ENCODE measurements at places on chromosomes 1 and 21. TPM values are rescaled to one million over a fixed set of nuclear protein-coding genes. Genes with fewer than 3 reads are reported as not detected.

Gene MARCKSL1
- 4.2 TPM for total RNA-seq

Gene KRTAP11-1
- total RNA-seq = not detected

Gene SPATA1
- 0.26 TPM for total RNA-seq

Gene RSPH1
- total RNA-seq = 0.38 TPM

Gene AADACL4
- total RNA-seq = not detected

GRCh38 chr1:66542314-66542713, 8.4 kb downstream of the SGIP1 start:
- DNase-seq = no peak

DNA sequence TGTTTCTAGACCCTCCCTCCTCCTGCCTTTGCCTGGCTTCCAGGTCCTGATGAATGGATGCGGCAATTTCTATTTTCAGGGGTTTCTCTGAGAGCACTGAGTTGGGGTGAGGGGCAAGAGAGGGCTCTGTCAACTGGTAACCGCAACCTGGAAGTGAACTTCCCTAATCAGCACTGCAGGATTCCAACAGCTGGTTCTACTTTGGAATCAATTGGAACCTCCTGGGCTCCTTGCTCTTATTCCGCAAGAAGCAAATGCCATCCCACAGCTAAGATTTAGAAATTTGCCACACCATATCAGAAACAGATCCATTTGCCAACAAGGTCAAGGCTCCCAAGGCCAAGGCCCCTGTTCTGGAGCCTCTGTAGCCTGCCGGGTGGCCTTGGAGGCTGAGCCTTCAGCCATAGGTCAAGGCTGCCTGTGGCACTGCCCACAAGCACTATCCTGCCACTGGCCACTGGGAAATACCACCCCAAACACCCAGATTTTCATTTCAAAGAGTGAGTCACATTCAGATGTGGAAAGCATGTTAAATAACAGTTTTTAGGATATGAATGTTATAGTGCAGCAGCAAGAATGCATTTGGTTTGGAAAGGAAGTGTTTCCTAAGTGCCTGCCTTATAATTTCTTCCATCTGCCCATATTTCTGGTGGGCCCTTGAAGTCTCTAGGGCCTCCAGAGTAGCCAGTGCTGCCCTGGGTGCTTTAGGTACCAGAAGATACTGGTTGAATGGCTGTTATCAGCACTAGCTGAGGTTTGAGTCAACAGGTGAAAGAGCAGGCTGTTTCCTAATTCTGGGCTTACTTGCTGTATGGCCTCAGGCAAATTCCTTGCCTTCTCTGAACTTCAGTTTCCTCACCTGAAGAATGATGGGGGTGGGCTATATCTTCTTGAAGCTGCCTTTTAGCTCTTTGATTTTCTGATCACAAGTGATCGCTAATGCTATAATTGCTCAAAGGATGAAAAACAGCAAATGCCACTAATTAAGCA, 56.3 kb upstream of the JUN start:
- peak; percentile 56 for DNase-seq

GRCh38 chr1:28934676-28935075, 20.3 kb downstream of the EPB41 start:
- DNase-seq = no peak

DNA sequence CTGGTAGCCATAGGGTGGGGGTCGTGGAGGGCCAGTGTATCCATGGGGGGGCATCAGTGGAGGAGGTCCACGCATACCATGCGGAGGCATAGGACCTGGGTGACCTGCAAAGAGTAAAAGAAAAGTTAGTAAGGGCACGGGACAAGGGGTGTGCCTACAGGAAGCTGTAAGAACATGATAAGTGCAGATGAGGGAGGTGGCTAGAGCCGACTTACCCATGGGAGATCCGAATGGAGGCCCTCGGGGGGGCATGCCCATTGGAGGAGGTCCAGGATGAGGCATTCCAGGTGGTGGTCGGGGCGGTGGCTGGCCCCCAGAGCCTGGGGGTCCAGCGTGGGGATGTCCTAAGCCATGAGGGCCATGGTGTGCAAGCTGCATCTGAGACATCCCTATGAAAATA, 4.0 kb downstream of the SF3B4 start:
- no peak for DNase-seq

DNA sequence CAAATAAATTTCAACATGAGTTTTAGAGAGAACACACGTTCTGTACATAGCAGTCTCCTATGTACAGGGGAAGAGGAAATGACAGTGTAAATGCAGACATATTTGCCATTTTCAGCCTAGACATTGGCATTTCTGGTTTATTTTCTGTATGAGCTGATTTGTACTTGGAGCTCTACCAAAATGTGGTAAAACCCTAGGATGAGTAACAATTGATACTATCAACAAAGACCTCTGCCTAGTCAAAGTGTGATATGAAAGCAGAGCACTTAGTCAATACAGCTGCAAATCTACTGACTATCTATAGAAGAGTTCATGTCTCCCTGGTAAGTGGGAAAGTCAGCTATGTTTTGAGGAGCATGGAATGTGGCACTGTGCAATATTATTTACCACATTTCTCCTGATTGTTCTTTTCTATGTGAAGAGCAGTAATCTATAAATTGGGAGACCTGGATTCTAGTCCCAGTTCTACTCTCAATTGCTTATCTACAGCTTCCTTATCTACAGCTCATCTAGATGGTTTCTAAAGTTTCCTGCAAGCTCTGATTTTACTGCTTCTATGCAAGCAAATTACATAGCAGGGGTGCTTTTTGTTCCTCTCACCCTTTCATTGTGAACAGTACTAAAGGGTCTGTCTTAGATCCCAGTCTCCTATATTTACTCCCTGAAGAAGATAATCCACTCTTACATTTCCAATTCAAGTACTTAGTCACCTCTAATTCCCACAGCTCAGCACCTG, 334.2 kb downstream of the NTNG1 start:
- peak; percentile 8 for DNase-seq

DNA sequence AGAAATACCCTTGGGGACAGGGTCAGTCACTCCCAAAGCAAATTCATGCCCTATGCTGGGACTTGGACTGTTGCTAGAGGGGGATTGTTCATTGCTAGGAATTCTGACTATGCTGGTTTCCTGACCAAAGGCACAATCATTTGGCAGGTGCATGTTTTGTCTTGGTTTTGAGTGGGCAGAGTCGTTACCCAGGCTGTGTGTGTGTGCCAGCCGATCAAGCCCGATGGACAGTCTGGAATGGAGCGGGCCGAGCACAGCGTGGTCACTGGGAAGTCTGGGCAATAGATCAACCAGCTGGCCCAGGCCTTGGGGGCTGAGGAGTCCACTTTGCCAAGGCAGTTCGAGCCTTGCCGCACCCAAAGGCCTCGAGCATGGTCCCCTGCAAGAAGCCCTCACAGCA, 60.9 kb downstream of the HTR6 start:
- DNase-seq = no peak

DNA sequence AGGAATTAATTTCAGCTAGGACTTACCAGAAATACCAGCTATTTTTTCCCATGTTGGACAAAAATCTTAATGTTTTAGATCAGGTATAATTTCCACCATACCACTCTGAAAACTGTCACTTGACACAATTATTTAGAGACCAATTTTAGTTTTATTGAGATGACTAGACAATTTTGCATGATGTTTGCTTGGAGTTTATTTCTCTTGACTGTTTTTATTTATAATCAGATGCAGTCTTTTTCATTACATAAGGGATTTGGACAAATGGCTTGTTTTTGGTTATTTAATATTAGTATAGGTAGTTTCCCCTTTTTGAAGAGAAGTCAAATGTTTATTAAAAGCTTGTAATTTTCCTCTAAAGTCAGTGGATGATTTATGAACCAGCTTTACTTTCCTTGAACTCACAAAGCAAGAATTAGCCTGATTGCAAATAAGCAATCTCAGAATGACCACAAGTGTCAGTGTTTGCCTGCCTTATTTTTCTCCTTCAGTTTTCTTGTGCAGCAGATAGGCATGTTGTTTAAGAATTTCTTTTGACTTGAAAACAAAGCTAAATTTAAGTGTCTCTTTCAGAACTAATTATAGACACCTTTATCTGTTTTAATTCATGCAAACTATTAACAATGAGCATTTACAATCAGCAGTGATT, 3.8 kb upstream of the B3GALT2 start:
- DNase-seq = peak; percentile 13

DNA sequence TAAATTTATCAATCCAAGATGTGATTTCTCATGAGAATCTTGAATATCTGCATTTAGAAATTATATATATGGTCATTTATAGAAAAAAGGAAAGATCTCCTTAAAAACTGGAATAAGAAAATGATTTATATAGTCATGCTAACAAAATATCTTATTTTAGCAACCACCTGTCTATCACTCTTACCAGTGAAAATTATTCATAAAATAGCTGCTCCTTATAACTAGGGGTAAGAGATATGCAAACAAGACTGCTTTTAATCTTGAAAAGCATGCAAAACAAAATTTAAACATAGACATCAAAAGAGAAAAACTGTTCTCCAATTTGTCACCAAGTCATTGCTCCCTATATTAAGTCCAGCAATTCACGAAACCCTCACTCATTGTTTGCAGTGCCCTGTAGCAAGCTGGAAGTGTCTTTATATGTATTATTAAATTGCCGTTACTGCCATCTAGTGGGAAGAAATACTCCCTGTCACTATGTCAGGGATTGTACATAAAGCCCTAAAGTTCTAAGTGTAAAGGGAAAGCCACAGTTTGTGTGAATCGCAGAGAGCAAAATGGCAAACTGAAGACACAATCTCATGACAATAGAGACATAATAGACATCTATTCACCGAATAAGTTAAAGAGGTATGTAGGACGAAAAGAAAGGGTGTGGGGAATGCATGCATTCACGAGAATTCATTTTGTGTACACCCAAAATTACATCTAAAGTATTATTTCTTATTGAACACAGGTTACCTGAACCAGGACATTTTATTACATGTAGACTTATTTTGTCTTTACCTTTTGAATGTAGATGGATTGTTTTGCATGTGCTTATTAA, 600.5 kb downstream of the USP25 start:
- DNase-seq = peak; percentile 69

DNA sequence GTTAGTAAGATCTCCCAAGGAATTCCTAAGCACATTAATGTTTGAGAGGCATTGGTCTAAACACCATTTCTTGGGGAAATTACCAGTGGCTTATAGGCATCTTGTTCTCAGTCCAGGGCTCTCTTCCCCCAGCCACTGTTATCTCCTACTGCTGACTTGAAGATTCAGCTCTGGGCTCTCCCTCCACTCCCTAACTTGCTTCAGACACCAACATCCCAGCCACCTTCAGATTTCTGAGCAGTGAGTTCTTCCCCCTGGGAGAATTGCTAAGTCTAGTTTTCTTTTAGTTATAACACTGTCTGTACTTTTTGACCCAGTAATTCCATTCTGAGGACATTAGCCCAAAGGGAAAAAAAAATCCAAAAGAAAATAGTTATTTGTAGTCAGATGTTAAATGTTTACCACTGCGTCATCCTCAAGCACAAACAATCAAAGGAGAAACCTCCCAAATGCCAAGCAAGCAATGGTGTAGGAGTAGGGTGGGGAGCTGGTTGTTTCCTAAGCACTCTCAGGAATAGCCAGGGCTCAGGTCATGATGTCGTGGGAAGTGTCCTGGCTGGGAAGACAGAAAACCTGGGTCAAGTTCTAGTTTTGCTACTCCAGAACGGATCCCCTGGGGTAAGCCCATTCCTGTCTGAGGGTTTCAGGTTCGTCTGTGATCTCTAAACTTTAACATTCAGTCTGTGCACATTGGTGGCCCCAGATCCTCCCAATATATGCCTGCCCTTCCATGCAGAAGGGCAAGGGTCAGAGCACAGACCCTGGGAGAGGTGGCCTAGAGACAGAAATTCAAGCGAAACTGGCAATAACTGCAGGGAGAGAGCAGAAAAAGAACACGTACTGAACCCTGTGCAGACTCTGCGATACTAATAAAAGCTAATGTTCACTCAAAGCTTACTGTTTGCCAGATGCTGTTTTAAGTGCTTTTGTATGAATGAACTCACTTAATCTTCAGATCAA, 191.1 kb upstream of the FGGY start:
- no peak for DNase-seq

GRCh38 chr1:157178490-157178889, 40.3 kb upstream of the ETV3 start:
- no peak for DNase-seq

DNA sequence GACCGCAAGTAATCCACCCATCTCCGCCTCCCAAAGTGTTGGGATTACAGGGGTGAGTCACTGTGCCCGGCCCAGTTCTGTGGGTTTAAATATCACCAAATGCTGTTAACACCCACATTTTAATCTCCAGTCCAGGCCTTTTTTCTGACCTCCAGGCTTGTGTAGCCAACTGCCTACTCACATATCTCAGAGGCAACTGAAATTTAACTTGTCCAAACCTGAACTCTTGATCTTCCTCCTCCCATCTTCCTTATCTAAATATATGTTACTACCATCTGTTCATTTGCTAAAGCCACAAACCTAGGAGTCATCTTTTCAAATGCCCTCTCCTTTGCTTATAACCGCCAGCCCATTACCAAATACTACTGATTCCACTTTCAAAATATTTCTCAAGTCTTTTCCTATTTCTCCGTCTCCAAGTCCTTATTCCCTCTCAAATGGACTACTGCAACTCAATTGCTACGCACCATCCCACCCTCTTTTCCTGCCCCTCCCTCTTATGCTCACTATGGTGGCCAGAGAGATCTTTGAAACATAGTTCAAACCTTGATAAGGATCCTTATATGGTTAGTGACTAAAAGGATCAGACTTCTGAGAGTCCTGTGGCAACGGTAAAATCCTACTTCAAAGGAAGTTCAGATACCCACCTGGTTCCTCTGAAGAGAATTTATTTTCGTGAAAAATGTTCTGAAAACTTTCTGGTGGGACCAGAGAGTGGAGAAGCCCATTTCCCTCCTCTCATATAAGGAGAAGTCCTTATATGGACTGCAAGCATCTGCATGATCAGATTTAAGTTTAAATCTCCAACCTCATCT, 78.5 kb upstream of the CDC42BPA start:
- DNase-seq = peak; percentile 51

GRCh38 chr1:233721004-233721595, 107.2 kb downstream of the KCNK1 start:
- DNase-seq = peak; percentile 56

DNA sequence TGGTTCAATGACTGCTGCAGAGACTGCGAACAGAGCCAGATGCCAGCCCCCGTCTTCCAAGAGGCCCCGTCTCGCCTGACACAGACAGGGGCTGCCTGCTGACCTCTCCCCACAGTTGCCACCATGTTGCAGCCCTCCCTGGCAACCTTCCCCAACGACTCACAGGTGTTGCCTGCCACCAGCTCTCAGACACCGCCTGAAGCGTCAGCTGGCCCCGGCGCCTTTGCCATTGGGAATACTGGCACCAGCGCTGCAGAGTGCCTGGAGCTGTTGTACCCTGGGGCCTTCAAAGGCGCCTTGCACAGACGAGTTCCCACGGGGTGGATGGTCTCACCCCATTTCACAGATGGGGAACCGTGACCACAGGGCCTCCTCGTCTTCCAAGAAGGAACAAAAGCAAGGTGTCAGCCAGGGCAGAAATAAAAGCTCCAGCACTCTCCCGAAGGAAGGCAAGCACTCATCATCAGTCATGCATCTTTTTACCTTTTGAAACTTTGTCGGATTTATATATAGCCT, 167.0 kb downstream of the ADSS2 start:
- DNase-seq = no peak

- DNase-seq = no peak
Measured at GRCh38 chr1:94820936-94821335, 779 bp downstream of the SLC44A3 start.

Data from bronchial epithelial cell (primary cell).